ENCODE measurements at places on chromosomes 3 and 15.

DNA sequence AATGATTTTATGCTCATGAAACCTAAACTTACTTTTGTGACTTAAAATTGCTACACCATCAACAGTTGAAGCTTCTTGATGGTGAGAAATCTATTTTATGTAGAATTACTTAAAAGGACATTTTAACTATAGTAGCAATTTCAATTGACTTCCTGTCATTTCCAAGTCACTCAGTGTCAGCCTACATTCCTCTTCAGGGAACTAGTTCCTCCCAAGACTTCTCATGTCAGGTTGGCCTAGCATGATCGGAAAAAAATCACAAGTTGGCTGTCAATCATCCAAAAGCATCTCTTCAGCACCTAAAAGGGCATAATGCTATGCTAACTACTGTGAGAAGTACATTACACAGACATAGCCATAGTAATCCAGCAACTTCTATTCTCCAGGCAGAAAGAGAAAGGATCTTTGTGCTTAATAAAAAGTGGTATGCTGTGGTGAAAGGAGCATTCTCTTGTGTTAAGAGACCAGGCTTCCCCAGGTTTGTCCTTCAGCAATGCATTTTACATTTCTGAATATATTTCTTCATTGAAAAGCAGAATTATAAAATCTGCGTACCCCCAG, 893.7 kb downstream of the AGBL1 start:
- DNase-seq = no peak

- no peak for DNase-seq
These were observed 870.2 kb downstream of the SI start for GRCh38 chr3:164208048-164208447.

- no peak for DNase-seq
These were observed 32.7 kb downstream of the ARL14 start for GRCh38 chr3:160709477-160710182.

- no peak for DNase-seq
These were observed 2.6 kb upstream of the ABHD10 start for GRCh38 chr3:111976254-111976653.

- no peak for DNase-seq
These were observed 3.1 kb upstream of the ABHD6 start for GRCh38 chr3:58234516-58234931.

DNA sequence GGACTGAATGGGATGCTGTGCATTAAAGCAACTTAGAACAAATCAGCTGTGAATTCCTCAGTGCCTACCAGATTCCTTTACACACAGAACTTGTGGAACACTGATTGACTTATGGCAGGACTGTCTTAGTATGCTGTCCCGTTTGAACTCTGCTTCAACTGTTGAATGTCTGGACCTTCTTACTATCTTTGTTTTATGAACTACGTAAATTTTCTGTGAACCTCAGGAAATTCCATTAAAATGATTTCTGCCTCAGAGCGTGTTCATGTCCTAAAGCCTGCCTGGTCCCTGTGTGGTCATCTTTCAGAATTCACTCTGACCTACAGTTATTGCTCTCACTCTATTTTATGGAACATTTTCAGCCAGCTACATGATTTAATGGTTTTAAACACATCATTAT, 29.4 kb upstream of the FBN1 start:
- DNase-seq = no peak

DNA sequence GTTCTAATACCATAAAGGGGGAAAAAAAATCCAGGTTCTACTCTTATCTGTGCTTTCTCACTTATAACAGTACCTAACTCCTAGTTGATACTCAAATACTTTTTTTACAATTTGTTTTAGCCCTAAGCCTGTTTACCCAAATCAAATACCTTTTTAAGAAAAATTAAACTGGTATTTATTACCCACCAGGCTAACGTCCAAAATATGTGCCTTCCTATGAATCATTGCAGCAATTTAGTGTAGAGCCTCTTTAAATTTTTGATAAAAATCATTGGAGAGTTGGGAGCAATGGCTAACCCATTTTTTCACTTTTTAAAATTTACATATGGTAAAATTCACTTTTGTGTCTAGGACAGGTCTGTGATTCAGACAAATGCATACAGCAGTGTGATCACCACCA, 27.9 kb downstream of the FILIP1L start:
- DNase-seq = no peak

- no peak for DNase-seq
These were observed 289.8 kb upstream of the SEMA6D start for GRCh38 chr15:47427463-47427862.

DNA sequence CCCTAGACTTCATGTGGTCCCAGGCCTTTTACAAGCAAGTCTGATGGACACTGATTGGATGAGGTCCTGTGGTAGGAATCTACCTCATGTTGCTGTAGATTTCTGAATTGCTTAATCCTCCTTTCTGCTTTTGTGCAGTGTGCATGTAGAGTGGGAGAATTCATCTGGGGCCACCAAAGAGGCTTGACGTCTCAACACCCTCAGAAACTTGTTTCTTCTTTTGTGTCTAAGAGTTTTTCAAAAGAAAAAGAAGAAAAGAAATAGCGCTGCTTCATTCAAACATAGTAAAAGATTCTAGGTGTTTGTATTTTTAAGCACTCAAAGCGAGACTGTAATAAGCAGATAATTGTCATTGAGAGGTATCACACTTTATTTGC, 46.2 kb downstream of the NR1D2 start:
- DNase-seq = no peak

DNA sequence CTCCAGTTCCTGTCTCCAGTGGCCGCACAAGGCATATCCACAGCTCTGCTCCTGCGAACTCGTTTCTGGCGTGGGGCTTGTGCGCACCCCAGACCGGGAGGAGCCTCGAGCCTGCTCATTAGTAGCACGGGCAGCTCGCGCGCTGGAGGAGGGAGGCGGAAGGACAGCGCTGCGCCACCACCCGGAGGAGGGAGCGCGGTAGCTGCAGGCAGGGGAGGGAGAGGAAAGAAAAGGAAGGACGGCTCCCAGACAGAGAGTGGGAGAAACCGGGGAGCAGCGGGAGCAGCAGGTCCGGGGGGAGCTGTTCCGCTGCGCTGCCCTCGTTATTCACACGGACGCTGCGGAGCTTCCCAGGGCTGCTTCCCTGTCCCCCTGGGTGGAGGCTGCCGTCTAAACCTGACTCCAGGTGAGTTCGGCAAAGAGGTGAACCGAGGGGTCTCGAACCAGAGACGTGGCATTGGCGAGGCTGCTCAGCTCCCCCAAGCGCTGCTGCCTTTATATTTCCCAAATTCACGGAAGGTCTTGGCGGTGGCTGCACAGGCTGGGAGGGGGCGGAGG, 121.3 kb upstream of the ZNF717 start:
- no peak for DNase-seq

DNA sequence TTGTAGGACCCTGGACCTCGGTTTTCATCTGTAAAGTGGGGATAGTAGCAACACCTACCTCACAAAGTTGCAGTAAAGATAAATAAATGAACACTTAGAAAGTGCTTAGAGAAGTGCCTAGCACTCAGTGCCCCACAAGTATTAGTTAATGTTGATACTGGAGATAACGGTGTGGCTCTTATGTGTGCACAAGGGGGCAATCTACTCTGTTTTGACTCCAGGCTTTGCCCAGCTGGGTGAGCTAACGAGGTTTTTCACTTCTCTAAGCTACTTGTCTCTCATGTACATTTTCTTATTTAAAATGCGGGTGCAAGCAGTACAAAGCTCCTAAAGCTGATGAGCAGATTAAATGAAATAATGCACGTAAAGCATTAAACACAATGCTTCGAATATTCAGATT, 193.5 kb upstream of the ICE2 start:
- DNase-seq = no peak

DNA sequence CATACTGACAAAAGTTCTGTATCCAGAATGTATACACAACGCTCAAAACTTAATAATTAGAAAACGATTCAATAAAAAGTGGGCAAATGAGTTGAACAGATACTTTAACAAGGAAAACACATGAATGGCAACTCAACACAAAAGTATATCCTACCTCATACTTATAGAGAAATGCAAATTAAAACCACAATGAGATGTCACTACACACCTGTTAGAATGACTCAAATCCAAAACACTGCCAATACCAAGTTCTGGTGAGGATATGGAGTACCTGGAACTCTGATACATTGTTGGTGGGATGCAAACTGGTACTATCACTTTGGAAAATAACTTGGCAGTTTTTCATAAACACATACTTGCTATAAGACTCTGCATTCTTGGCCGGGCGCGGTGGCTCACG, 42.1 kb downstream of the PRTG start:
- DNase-seq = no peak

- no peak for DNase-seq
These were observed 53.0 kb downstream of the PCSK6 start for GRCh38 chr15:101436526-101436925.

GRCh38 chr3:172152874-172153273, 113.5 kb downstream of the FNDC3B start:
- DNase-seq = no peak

GRCh38 chr3:28243424-28244106, 2.1 kb downstream of the CMC1 start:
- no peak for DNase-seq

- DNase-seq = no peak
These were observed 600.5 kb downstream of the EDEM1 start for GRCh38 chr3:5787861-5788488.

GRCh38 chr3:150300388-150300787, 107.7 kb upstream of the TSC22D2 start:
- DNase-seq = no peak

DNA sequence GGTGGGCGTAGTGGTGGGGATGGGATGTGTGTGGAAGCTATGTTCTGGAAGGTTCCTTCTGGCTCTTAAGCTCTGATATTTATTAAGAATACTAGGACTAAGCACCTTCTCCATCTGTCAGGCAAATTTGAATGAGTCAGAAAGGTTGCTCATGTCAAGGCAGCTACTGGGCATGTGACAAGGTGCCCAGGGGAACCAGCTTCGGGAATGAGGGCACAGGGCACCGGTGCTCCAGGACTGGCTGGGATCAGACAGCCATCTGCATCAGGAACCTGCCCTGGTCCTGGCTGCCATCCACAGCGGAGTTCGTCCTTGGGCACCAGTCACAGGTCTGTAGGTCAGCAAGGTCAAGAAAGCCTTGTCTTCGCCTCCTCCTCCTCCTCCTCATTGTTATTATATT, 32.5 kb downstream of the CA12 start:
- DNase-seq = no peak

DNA sequence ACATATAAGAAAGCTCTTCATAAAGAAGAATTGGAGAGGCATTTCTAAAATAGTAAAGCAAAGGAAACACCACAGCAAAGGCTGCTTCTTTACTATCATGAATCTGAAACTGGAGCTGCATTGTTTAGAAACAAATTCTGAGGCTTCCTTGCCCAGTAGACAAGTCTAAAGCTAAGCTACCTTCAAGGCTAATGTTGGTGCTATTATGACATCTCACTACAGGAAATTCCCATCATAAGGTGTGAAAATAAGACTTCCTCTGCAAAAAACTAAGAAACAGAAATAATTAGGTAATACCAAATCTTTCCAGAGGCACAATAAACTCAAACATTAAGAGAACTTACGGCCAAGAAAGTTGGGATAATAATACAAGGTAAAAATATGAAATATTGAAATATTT, 89.9 kb upstream of the P3H2 start:
- DNase-seq = no peak

- DNase-seq = no peak
These were observed 143.7 kb downstream of the NR1D2 start for GRCh38 chr3:24088782-24089181.

DNA sequence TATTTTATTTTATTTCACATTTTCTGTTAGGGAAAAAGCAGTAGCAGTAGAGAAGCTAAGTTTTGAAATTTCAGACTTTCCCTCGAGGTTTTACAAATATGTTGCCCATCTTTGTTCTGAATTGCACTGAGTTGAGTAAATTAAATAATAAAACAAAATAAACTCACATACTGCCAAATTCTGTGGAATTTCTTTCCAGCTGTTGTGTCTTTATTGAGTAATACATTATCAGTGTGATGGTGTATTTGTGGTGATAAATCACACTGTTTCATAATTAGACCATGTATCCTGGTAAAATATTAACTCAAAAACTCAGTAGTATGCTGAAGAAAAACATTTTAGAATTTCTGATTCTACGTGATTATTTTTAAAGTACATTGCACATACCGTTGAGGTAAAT, 592.1 kb downstream of the SI start:
- DNase-seq = no peak

DNA sequence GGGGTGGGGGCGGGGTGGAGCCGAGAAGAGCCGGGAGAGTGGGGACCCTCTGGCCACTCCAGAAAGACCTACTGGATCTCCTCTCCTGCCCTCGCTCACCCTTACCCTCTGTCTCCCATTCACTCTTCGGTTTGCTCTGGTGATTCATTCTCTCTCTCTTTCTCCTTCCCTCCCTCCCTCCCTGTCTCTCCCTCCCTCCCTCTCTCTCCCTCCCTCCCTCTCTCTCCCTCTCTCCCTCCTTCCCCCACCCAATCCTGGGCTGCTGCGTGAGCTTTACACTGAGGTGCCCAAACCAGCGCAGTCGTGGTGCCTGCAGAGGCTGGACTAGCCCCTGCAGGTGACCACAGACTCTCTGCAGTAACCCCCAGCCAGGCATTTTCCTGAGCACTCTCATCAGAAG, 32.2 kb upstream of the ADAMTS17 start:
- no peak for DNase-seq

- DNase-seq = no peak
These were observed 3.1 kb downstream of the DMXL2 start for GRCh38 chr15:51619331-51620035.

GRCh38 chr3:52801839-52802238, 7.2 kb downstream of the ITIH3 start:
- no peak for DNase-seq

DNA sequence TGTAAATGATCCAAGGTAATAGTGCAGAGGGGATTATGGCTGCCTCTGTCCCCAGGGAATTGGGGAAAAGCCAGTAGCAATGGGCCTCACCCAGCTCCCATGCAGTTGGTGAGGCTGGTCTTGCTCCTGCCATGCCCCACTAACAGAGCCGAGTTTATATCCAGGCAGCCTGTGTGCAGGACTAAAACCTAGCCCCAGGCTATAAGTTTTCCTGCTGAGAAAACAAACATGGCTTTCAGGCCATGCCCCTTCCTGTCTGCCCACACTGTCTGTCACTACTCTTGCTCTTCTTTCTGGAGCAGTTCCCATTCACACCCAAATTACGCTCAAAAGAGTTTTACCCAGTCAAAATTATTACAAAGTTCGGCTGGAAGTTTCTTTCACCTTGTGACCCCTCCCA, 73.5 kb upstream of the SPATA16 start:
- DNase-seq = no peak

GRCh38 chr3:178964551-178964950, 107.1 kb downstream of the ZMAT3 start:
- no peak for DNase-seq

DNA sequence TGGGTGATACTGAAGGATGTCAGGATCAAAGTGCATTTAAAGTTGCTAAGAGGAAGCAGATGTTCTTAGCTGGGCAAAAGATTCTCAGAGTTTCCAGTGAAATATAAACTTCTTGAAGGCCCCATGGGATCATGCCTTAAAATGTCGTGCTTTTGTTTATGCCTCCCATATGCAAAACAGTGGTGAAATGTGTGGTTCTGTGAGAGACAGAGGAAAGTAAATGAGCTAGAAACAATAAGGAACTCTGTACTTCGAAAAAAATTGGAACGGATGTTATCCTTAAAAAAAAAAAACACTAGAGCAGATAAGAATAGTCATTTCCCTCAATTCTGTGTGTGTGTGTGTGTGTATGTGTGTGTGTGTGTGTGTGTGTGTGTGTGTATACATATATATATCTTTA, 497.0 kb upstream of the TBL1XR1 start:
- no peak for DNase-seq

- no peak for DNase-seq
These were observed 95.1 kb upstream of the LINGO1 start for GRCh38 chr15:77727635-77728304.

- no peak for DNase-seq
These were observed 74.5 kb downstream of the FOXP1 start for GRCh38 chr3:71509066-71509465.

- no peak for DNase-seq
These were observed 8.6 kb upstream of the ISG20 start for GRCh38 chr15:88630141-88630721.
